ENCODE measurements at places on chromosomes 11 and 22.

GRCh38 chr22:37256075-37256726 is 12.1 kb upstream of the RAC2 start:
- no peak for DNase-seq

- DNase-seq, result no peak
These were observed 47.8 kb downstream of the PARVB start for GRCh38 chr22:44071781-44072326.

- no peak for DNase-seq
These were observed 762.8 kb downstream of the FAM181B start for GRCh38 chr11:81970886-81971285.

DNA sequence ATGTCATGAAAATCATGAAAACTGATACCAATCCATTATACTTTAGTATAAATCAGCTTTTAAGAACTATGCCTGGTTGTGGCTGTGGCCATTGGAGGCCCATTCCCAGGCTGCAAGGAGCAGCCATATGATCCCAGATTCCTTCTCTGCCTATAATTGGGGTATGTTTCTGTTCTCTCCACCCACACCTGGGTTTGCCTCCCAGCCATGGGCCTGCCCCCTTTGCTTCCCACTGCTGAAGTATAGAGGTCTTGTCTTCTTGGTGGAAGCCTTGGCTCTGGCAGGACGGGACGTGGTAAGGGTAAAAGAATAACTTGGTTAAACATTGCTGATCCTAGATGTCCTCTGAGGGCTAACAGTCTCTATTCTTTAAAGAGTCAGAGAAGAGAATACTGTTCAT is 2.4 kb downstream of the MICAL2 start:
- DNase-seq, result no peak

GRCh38 chr22:27556371-27556770 is 245.2 kb downstream of the MN1 start:
- no peak for DNase-seq

GRCh38 chr11:14070896-14071295 is 108.4 kb downstream of the SPON1 start:
- DNase-seq, result no peak

GRCh38 chr22:39147335-39148025 is 5.0 kb downstream of the CBX7 start:
- no peak for DNase-seq

DNA sequence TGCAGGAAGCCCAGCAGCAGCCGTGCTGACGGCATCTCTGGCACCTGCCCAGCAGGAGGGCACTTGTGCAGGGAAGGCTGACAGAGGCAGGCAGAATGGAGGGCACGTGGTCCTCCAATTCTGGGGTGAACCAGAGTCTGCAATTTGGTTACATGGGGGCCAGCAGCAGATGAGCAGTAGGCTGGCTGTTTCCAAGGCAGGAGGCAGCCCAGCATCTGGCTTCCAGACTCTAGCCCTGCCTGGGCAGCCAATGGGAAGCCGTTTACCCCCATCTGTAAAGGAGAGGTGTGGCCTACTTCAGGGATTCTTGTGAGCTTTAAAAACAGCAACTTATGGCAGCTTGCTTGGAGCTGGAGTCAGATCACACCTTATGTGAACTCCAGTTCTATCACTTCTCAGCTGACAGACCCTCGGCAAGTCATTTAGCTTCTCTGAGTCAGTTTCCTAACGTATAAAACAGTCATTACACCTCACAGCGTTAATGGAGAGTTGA is 27.9 kb upstream of the RASL10A start:
- DNase-seq, result no peak

- DNase-seq, result peak; percentile 9
These were observed 502.4 kb downstream of the INSC start for GRCh38 chr11:15617126-15617525.

DNA sequence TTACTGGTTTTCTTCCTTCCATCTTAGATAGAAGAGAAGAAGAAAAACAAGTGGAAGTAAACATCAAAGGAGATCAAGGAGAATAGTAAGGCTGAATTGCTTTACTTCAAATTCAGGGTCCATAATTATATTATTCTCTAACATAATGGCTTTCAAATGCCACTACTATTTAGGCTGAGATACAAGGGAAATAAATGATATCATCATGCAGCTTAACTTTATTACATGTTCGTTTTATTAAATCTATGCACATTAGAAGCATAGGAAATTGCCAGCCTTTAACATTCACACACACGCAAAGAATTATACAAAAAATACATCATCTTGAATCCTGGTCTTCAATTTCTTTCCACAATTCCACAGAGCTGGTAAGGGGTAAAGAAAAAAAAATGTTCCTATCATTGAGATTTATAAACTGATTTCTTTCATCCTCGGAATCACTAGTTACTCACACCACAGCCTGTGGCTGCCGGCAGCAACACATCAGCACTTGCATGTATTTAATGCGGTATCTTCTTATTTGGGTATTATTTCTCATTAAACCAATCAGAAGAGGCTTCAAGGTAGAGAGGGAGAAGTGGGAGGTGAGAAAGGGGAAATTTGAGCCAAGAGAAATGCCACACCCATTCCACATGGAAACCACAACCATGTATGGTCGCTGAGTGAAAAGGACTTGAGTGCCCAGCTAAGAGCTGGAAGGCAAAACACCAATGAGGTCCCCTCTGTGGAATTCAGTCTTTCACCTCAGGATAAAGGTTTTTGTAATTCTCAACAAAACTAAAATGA is 26.3 kb downstream of the SYTL2 start:
- no peak for DNase-seq

DNA sequence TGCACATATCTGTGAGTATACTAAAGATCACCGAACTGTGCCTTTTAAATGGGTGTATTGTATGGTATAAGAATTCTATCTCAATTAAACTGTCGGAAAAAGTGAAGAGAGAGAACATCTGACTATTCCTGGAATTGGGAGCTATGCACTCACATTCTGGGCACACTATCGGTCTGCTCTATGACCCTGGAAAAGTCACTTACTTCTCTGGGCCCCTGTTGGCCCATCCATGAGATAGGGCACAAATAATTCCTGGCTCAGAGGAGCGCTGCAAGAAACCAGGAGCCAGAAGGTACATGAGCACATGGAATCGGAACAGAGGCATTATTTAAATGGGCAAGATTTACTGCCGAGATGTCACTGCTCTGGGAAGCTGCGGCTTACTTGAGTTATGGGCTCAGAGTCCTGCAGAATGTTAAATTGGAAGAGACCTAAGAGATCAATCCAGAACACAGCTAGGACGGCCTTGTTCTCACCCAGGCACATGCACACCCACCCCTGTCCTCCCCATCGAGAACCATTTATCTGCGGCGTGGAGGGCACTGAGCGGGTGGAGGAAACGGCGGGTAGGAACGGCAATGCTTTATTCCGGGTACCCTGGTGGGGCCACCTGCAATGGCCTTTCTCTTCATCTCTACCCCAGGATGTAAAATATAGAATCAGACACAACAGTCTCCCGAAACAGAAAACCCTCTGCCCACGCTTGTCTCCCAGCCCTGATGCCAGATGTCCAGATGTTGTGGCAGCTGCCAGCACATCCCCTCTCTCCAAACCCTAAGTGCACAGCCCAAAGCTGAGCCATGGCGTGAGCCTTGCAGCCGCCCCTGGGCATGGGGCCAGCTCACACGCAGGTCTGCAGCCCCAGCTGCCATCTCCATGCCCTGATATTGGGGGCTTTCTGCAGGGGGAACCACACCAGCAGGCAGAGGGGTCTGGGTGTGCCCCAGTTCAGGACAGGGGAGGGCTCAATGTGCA is 142.4 kb downstream of the DSCAML1 start:
- DNase-seq, result no peak

GRCh38 chr11:118186346-118187107 is 10.1 kb upstream of the SCN2B start:
- no peak for DNase-seq

DNA sequence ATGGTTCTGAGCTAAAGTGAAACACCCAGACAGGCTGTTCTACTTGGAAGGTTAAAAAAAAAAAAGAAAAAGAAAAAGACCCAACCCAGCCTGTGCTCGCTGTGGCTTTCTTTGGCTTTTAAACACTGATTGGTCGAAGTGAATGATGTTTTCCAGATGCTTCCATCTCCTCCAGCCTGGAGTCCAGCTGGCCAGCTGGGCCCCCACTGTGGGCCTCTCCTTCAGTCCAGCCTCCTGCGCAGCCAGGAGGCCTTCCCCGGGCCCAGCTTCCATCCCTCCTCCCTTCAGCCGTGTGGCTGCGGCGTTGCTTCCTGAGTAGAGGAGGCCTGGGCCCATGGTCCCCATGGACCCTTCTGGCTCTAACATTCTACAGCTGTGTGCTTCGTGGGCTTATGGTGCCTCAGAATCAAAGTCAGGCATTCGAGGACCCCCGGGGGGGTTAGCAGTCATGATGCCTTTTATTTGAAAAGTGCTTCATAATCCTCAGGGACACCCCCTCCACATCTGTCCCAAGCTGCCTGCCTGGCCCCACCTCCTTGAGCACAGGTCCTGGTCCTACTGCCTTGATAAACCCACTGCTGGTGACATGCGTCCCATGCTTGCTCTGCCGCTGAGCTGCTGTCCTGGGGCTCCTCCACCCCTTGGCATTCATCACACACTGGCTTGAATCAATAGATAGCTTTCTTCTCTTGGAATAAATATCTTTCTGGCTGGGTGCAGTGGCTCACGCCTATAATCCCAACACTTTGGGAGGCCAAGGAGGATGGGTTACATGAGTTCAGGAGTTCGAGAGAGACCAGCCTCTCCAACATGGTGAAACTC is 42.2 kb upstream of the FBLN1 start:
- DNase-seq, result no peak

DNA sequence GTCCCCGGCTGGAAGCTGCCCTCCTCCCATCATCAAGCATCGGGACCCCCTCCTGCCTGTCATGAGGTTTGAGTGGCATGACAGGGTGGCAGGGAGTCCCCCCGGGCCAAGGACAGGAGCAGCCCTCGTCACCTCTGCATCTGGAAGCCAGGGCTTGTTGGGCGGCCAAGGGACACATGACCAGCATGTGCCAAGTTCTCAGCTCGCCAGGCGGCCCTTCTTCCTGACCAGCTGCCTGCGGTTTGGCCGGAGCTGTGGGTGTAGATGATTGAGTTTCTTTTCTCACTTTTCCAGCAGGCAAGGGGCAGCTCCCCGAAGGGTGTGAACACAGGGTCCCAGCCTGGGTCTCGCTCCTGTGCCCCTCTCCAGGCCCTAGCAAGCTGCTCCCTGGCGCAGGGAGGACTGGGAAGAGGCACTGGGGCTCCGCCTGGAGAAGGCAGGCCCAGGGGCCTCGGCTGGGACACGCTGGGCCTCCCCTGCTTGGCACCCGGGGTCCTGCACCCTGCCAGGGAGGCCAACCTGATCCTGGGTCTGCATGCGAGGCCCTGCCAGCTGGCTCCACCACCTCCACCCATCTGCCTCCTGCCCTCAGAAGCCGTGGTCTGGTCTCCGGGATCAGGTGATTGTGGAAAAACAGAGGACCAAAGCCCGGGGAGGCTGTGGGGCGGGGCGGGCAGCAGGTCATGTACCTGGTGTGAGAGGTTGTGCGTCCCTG is 13.4 kb downstream of the ARHGAP8 start:
- no peak for DNase-seq

DNA sequence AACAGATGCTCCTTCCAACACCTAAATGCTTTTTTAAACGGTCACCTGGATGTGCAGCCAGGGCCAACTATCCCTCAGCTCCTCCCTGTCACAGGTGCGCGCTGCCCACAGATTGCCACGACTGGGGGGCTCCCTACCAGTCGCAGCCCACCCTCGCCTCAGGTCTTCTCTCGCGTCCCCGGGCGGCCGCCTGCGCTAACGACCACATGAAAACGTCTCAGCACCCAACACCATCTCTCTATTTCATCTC is 469 bp downstream of the ZBED5 start:
- no peak for DNase-seq

GRCh38 chr22:40509401-40510134 is 127.0 kb downstream of the MRTFA start:
- peak; percentile 68 for DNase-seq

DNA sequence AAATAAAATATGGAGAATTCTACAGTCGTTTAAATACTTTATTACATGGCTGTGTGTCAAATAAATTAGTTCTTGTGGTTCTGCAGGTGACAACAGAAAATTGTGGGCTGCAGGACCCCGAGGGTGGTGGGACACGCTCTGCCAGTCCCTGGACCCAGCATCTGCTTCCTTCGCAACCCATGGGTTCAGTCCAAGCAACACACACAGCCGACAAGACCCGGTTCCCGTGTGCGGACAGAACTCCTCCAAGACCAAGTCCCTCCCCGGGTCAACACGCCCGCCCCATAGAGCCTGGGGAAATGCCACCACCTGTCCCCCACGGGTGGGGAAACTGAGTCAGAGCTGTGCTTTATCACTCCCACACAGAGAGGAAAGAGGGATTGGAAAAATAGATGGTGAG is 238.9 kb downstream of the BRD1 start:
- no peak for DNase-seq

DNA sequence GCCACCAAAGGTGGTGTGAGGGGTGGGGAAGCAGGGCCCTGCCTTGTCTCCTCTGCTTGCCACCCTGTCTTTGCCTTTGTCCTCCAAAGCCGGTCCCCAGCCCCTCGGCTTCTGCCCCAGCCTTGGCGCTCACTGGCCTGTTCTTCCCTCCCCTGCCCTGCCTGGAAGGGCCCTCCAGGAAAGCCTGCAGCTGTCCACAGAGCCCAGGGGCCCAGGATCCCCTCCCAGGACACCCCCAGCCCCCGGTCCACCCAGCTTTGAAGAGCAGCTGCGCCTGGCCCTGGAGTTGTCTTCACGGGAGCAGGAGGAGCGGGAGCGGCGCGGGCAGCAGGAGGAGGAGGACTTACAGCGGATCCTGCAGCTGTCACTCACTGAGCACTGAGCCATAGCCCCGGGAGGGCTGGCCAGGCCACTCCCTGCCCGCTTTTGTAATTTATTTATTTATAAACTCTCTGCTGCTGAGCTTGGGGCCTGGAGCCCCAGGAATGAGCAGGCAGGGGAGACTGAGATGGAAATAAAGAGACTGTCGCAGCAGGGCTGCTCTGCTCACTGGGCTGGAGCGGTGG is 1.3 kb upstream of the SSH3 start:
- DNase-seq, result no peak

- no peak for DNase-seq
These were observed 34.5 kb downstream of the APOL3 start for GRCh38 chr22:36125994-36126531.

GRCh38 chr11:69157822-69158231 is 2.1 kb downstream of the SMIM38 start:
- DNase-seq, result no peak

DNA sequence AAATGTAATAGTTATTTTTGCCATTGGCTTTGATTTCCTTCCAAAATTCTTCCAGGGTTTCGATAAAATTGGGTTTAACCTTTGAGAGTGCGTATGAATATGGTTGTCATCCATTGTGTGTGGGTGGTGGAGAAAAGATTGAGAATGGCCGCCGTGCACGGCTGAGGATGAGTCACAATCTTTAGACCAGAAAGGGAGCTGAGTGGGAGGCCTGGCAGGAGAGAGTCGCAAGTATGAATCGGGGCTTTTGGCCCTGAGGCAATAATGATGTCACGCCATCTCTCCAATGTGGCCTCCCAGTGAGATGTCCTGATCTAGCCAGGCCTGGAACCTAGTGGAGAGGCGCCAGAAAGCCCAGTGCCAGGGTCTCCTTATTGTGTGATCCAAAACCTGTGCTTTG is 33.1 kb upstream of the SMPD1 start:
- peak; percentile 88 for DNase-seq

- no peak for DNase-seq
These were observed 312.8 kb downstream of the OPCML start for GRCh38 chr11:133219543-133219942.

- DNase-seq, result peak; percentile 57
These were observed 3.3 kb upstream of the RAG1 start for GRCh38 chr11:36564376-36565030.

Measured in stromal cell of bone marrow (primary cell).